NK-92 treated with Interleukin-12 subunit alpha and Interleukin-12 subunit beta, amount 100 ng/mL, for 24 hours (cell line): ENCODE measurements at places on chromosomes 3 and 15.

DNA sequence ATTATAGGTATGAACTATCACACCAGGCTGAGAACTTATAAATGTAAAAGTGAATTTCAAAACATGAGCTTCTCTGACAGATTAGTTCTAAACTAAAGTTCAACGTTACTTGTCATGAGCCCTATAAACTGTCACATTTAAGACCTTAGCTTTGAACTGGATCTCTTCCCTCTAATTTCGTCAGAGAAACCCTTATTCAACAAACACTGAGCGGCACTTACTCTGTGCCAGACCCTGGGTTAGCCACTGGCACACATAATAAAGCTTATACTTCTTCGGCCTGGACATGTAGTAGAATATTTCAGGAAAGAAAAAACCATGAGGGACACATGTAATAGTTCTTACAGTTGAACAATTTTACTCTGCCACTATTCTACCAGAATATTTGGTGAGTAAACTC, 5.6 kb downstream of the PCYT1A start:
- no peak for DNase-seq

DNA sequence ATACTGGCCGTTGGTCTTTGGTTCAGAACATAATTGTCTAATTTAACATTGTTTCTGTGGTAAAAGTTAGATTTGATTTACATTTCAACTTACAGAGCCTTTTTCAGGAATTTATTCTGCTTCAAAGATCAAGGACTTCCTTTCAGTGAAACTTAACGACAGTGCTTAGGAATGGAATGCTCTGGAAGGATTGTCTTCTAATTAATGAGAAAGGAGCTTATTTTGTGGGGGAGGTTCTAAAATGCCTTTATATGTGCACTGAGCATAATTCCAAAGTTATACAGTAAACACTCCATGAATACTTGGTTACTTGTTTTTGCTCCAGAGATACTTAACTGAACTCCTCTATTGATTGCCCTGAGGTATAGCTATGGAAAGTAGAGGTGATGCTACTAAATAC, 75.7 kb downstream of the CACNA1D start:
- no peak for DNase-seq

GRCh38 chr3:146024260-146024659, 136.7 kb downstream of the PLOD2 start:
- no peak for DNase-seq

DNA sequence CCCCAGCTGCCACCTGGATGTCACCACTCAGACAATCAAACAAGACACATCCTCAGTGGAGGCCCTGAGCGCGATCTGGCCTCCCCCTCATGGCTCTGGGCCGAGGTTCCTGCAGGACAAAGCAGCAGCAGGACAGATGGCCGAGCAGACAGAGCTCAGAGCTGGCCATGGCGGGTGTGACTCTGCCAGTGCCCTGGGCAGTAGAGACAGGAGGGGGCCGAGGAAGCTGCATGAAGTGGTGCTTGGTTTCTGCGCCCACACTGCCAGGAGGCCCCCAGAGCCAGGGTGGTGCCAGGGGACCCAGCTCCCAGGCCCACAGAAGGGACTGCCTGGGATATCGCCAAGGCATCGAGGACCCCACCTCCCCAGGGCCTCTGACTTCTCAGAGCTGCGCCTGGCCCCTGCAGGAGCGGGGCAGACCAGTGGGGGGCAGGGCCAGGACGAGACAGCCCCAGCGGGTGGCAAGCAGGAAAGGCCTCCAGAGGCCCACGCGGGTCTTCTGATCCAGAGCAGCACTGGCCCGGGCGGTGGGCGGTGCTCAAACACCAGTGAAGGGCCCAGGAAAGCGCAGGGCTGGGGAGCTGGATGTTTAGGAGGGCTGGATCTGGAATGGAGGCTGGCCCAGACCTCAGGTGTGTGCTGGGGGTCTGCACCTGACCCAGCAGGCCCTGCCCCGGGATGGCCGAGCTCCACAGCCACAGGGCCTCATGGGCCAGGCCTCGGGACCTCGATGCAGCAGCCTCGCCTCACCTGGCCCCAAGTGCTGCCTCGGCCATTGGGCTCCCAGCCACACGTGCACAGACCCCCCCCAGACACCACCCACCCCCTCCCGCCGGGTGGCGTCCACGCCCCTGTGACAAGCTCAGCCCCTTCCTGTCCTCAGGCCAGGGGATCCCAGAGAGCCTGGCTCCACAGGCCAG, 76.0 kb downstream of the GOLGA8G start:
- no peak for DNase-seq

GRCh38 chr3:102532901-102533300, 98.1 kb downstream of the ZPLD1 start:
- DNase-seq: peak; percentile 17

- DNase-seq: no peak
These were observed 64.9 kb downstream of the CDIN1 start for GRCh38 chr15:36644191-36644896.

DNA sequence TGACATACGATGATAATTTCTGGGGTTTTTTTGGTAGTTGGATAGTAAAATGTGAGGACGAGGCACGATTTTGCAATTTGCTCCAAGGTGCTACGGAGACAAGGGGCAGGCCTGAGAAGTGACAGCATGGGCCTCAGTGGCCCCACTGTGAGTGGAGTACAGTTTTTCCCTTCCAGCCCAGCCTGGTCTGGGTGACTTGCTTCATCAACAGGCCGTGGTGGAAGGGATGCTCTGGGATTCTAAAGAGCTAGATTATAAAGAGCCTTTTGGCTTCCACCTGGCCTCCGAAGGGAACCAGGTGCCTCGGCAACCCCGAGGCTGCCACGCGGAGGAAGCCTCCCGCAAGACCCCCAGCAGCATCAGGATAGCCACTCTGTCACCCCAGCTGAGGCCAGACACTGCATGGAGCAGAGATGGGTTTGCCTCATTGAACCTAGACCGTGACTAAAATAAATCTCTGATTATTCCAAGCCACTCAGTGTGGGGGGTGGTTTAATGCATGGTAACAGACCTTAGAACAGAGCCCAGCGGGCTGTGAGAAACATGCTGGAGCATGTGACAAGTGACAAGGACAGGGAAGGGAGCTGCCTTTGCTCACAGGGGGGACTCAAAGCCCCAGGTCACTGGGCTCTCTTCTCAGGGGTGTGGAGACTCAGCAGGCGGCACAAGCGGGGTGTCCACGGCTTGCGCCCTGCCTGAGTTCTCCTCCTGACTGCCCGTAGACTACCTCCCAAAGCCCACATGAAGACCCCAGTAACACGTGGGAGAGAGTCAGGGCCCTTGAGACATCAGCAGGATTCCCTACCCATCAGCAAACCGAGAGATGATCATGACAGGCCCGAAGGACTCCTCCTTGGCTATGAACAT, 22.6 kb upstream of the SLC41A3 start:
- DNase-seq: no peak

DNA sequence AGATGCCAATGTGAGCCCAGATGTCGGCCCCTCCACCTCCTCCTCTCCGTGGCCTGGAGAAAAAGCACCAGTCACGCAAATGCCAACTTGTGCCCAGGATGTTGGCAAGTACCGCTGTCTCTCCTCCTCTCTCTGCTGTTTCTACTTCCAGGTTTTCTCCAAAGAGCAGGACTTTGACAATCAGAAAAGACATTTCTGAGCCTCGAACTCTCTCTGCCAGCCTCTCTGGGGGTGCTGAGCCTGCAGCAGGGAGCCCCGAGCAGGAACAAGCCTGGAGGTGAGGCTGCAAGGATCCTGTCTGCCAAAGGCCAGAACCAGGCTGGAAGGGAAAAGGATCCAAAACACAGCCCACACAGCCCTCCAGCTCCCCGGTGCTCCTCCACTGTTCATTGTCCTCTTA, 89.7 kb downstream of the SEC22A start:
- no peak for DNase-seq

DNA sequence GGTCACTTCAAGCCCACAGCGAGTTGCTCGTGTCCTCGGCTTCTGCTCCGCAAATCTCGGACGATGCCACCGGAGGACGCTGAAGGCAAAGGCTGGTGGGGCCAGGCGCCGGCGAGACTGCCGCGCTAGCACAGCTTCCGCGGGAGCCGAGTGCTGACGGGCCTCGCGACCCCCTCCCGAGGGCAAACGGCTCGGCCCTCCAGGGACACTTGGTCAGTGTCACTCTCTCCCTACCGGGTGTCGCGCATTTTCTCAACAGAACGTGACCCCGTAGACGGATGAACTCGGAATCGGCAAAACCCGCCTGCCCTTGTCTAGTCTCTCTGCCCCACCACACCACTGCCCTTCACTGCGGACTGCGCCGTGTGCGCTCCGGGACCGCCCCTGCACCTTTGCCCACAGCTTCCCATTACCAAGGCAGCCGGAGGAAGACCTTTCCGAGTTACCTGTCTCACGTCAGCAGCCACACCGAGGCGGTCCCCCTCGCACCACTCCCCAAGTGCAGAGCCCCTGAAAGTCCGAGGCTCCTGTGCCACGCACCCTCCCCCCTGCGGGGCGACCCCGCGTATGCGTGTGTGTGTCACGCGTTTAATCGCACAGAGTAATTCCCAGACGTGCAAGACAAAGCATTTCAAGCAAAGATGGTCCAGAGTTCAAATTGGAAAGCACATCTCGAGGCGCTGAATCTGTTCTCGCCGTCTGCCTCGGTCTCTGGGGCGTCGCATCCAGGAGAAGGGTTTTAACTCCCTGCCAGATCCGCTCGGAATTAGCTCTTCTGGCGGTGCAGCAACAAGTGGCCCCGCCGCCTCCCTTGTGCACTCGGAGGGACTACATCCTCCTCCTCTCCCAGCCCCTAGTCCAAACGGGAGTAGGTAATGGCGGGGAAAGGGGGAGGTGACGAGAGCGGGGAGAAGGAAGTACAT, 245.0 kb upstream of the TOPAZ1 start:
- DNase-seq: no peak

GRCh38 chr3:122325769-122326168, 721 bp downstream of the CSTA start:
- no peak for DNase-seq

GRCh38 chr15:78830514-78831228, 19.4 kb upstream of the ADAMTS7 start:
- no peak for DNase-seq

DNA sequence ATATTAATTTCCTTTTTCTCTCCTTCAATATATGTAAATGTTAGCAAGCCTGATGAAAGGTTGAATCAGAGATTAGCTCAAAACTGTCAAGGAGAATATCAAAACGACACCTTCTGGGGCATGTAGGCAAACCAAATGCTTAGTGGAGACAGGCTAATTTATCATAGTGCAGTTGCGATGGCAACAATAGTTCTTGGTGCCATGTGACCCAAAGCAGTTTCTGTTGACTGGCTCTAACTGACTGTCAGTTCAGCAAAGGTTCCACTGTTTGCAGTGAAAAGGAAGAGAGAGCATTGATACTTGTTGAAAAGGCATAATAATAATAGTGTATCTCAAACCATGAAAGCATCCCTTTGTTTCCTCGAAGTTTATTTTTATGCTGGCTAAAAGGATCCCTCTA, 513.9 kb downstream of the NLGN1 start:
- DNase-seq: no peak

GRCh38 chr3:190575437-190576185, 61.7 kb downstream of the IL1RAP start:
- no peak for DNase-seq

DNA sequence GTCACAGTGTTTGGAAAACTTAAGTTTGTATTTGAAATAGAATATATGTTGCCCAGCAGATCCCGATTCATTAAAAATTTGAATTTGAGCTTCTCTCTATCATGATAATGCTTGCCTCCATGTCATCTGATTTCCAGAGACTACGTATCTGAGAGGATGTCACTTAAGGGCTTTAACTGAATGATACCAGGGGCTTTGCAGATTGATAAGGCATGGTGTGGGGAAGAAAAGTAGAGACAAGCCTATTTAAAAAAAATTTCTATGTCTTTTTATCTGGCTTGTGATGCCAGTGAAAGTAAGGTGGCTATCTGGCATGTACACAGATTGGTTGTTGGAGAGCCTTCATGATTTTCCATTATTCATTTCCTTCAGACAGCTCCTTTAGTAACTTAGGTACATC, 72.7 kb downstream of the UBE2E2 start:
- no peak for DNase-seq

GRCh38 chr3:43726521-43726920, 35.8 kb downstream of the ABHD5 start:
- DNase-seq: no peak

- DNase-seq: no peak
These were observed 53.6 kb upstream of the TRPM1 start for GRCh38 chr15:31155151-31155550.

- no peak for DNase-seq
These were observed 3.3 kb upstream of the GRIP2 start for GRCh38 chr3:14543446-14543845.

DNA sequence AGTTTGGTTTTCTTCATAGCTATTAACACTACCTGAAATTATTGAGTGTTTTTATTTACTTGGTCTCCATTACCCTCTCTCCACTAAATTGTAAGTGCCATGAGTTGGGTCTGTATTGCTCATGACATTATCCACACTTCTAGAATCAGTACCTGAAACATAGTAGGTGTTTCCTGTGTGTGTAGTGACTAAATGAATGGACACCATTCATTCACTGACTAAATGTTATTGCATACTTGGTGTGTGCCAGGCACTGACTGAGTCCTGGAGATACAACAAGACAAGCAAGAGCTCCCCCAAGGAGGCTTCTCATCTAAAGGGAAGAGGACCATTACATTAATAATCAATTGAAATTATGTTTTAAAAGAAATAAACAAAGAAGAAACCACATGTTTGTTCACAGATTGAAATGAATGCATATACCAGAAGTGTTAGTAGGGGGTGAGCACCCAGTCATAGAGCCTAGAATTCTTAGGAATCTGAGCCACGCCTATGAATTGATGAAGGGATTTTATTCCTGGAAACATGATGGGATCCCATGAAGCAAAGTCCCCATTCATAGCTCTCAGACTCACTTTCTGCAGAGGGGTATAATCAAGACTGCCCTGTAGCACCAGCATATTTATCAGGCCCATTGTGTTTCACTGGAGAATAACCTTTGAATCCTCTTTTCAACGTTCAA, 31.7 kb upstream of the ATOSA start:
- no peak for DNase-seq

- DNase-seq: no peak
These were observed 7.0 kb upstream of the PRKCD start for GRCh38 chr3:53153980-53154379.

GRCh38 chr15:31439328-31439727, 112.7 kb downstream of the KLF13 start:
- DNase-seq: no peak

- no peak for DNase-seq
These were observed 121.8 kb upstream of the CHL1 start for GRCh38 chr3:74676-75243.

- no peak for DNase-seq
These were observed 30.3 kb upstream of the PSMD6 start for GRCh38 chr3:64053581-64053980.

- DNase-seq: no peak
These were observed 414.8 kb downstream of the LPP start for GRCh38 chr3:188568736-188569135.

GRCh38 chr3:11386465-11387113, 114.4 kb downstream of the ATG7 start:
- DNase-seq: no peak

DNA sequence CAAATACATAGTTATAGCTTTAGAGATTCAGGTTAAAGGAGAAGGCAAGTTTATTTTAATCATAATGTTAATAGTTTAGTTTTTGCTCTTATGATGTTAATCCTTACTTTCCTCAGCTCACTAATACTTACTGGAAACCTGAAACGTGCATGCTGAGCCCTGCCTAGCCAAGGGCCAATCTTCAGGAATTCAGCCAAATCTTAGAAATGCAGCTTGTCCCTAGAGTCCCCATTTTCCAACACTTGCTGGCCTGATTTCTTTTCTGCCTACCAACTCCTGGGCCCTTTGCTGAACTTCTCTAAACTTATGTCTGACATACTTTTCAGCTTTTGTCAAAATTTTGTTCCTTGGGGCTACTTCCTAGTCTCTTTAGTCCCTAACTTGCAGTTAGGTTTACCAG, 22.8 kb downstream of the BCHE start:
- DNase-seq: no peak
